NCI-H774 (cell line): ENCODE measurements at places on chromosomes 7 and 10.

- DNase-seq, result no peak
These were observed 498.1 kb upstream of the POT1 start for GRCh38 chr7:125427676-125428075.

GRCh38 chr7:128177768-128178550 is 63.1 kb upstream of the LEP start:
- DNase-seq, result no peak

DNA sequence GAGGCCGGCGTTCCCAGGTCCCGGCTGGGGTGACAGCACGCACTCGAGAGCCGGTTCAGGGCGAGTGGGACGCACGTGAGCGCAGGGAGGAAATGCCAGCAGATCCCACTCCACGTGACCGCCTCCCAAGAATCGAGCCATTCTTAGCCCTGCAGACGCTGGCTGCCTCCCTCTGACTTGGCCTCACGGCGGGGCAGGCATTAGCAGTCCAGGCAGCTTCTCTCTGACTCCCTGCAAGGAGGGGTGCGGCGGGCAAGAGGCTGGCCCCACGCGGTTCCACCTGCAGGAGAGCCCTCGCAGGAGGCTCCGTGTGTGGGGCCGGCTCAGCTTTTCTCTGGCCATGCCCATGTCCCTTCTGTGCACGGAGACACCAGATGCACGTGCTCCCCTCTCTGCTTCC is 10.1 kb downstream of the GPR146 start:
- DNase-seq, result no peak

DNA sequence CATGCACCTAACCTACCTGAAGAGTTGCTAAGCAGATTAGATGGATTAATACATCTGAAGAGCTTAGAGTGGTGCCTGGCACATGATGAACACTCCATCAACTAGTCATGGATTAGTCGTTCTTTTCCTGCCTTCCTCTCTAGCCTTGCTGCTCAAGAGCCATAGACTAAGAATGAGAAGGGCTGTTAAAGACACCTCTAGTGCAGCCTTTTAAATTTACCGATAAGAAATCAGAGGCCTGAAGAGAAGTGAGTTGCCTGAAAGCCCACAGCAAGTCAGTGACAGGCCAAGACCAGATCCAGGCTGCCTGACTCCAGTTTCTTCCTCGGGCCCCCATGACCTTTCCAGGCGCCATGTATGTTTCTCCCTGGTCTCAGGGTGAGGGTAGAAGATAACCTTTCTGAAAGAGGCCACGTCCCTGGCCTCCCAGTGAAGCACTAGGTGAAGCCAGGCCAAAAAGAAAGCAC is 6.5 kb downstream of the TSPAN15 start:
- DNase-seq, result no peak

- no peak for DNase-seq
These were observed 92.5 kb downstream of the SH3PXD2A start for GRCh38 chr10:103762916-103763315.

GRCh38 chr10:94122211-94122610 is 128.5 kb downstream of the PLCE1 start:
- no peak for DNase-seq

GRCh38 chr7:106177738-106178592 is 65.9 kb upstream of the SYPL1 start:
- no peak for DNase-seq

- DNase-seq, result no peak
These were observed 42.6 kb downstream of the HOXA1 start for GRCh38 chr7:27053153-27053552.

DNA sequence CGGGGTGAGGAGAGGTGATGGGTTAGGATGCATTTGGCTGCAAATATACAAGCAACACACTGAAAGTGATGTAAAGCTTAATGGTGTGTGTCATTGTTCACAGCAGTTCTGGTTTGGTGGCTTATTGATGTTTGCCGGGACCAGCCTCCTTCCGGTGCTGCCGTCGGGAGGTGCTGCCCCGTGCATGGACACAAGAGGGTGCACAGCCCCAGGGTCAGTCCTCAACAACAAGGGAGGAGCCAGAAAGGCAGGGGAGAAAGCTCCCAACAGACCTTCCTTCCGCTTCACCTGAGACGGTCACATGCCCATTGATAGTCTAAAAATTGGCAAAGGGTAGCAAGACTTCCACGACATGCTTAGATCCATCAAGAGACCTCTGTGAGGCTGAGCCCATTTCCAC is 9.5 kb downstream of the RNF32 start:
- no peak for DNase-seq

DNA sequence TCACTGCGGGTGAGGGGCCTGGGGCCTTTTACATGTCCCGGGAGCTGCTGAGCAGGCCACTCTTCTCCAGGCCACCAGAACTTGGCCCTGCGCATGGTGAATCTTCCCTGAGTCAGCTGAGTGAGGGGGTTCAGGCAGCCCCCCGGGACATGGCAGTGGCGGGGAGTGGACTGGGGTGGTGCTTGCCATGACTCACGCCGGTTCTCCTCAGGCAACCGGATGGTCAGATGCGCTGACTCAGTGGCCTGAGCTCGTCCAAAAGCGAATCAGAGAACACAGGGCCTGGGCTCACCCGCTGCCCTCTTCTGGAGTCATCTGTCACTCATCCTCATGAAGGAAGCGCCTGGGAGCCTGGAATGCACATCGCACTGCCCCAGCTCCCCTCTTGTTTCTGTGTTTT is 33.5 kb downstream of the HTRA1 start:
- DNase-seq, result no peak

DNA sequence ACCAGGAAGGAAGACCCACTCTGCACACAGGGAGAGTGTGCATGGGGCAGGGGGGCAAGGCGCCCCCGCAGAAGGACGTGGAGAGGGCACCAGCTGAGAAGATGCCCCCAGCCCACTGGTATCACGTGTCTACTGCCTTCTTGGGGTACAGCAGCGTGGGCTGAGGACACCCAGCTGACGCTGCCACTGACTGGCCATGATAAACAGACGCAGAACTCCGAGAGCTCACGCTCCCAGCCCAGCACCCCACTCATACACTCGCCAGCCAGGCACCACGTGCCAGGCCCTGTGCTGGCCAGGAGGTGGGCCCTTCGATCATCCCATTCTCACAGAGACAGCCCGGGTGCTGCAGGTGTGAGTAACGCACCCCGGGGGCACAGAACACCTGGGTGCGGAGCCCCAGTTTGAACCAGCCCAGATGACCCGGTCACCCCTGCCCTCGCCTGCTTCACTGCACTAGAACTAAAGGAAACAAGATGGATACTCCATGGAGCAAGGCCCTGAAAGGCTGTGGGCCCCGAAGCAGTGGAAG is 199.8 kb downstream of the MAD1L1 start:
- no peak for DNase-seq

GRCh38 chr7:123748171-123748733 is 551 bp downstream of the WASL start:
- no peak for DNase-seq

- no peak for DNase-seq
These were observed 96.6 kb upstream of the LRRN3 start for GRCh38 chr7:110994028-110994967.

GRCh38 chr10:105605918-105606317 is 964.8 kb downstream of the SORCS3 start:
- DNase-seq, result no peak

GRCh38 chr7:4815609-4816418 is 40.4 kb downstream of the AP5Z1 start:
- DNase-seq, result no peak
